ENCODE measurements at places on chromosomes 4 and X.

GRCh38 chrX:114964374-114964773, 53.0 kb downstream of the IL13RA2 start:
- DNase-seq: no peak

GRCh38 chrX:14729058-14729457, 143.8 kb downstream of the FANCB start:
- no peak for DNase-seq

GRCh38 chr4:179352221-179352620, 1910.0 kb upstream of the AGA start:
- DNase-seq: no peak

DNA sequence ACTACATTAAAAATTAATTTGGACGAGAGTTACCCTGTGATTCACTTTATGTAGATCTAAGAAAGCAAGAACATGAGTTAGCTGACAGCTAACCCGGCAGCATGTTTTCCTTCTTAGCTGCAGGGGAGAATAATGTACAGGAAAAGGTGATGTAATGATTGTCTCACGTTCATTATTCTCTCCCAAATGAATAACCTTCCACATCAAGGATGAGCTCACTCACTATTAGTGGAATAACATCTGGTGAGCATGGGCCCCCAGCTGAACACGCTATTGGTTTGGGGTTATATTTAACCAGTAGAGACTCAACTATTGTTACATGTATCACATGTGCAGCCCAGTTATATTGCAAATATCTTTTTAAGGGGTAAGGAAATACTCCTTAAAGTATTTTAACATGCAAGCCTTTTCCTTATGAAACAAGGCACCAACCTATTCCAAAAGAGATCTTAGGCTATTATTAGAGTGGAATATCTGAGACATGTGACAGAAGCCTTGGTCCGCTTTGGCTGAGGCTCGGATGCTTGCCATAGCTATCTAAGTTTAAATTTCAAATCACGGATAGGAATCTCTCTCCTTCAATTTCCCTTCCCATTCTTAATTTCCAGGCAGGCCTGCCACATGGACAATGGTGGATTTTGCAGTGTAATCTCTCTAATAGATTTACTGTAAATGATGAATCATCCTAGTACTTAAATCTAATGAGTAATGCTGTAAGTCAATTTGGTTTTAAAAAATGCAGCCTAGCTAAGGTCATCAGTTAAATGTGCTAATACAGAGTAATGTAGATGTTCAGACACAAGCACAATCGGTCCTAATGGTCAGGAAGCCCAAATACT, 99.0 kb upstream of the OTUD4 start:
- DNase-seq: no peak

GRCh38 chr4:52813546-52813945, 48.6 kb upstream of the RASL11B start:
- no peak for DNase-seq

DNA sequence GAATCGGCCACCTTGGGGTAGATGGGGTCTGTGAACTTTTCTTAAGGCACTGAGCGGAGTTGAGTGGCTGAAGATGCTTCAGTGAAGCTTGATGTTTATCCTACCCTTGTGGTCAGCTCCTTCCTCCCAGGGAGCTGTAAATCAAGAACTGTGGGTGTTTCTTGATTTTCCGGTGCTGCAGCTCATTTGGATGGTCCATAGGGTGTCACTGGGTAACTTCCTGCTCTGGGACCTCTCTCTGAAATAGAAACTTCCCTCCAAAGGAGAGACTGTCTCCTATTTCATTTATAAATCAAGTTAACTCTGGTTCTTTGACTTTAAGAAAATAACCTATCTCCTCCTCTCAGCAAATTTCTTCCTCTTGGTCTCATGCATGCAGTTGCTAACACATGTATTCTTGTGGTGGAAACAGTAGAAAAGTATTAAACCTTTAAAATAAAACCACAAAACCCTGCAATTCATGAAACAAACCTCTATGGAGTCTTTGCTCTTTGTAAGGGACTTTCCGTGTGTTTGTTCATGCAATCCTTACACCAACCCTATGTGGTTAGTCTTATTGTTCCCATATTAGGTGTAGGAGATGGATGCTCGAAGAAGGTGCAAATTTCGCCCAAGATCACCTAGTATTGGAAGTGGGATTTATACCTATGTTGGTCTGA, 110.3 kb downstream of the SHROOM3 start:
- no peak for DNase-seq

Measured in stimulated activated CD4-positive, alpha-beta T cell treated with anti-CD3 and anti-CD28 coated beads, TNF-alpha, amount 100 ng/mL, for 4 hours (primary cell).